Right ventricle myocardium inferior (tissue), 1 donor: ENCODE measurements at places on chromosomes 11 and 22.

DNA sequence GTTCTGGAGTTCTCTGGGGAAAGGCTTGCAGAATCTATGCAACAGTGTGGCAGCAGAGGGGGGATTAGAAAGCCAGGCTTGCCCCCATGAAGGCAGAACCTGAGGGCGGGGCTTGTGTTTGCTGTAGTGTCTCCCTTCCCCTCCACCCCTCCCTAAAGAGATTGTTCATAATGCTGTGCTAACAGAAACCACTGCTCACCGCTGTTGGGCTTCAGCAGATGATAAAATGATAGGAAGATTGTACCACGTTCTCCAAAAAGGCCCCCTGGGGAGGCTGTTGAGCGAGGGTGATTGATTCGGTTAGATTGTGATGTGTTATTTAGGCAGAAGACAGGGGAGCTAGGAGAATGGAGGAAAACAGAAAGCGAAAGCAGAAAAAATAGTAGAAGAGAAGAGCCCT is 215.2 kb upstream of the NCAM1 start:
- no peak for DNase-seq

GRCh38 chr11:9341638-9342178 is 27.3 kb upstream of the TMEM41B start:
- no peak for DNase-seq

DNA sequence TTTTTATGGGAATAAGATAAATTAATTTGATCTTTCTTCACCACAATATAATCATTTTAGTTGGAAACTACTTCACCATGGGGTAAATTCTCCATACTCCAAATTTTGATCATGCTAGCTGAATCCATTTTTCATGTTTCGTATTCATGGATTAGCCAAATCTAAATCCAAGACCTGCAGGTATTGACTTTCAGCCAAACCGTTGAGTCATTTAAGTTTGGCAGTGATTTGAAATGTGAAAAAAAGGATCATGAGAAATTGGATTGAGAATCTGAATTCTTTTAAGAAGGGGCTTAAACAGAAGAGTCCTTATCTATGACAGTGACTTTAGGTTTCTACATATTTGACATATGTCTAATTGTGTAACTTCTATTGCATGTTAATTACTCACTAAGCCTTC is 5.3 kb downstream of the GAS2 start:
- DNase-seq, result no peak

DNA sequence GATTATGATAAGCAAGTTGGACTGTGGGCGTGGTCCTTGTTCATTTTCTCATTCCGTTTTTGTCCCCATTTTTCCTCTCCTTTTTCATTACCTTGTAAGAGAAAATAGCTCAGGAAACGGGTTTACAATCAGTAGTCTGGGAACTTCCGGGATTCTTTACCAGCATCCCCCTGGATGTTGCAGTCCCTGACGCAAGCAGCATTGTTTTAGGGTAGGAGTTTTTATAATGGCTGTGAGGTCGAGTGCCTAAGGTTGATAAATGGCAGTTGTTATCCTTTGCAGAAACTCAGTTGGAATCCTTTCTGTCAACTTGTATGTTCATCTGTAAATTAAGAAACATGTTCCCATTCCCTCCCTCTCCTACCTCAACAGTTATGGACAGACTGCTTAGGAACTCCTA is 68.3 kb downstream of the ARHGEF12 start:
- no peak for DNase-seq

GRCh38 chr11:19350160-19350559 is 109.4 kb upstream of the E2F8 start:
- no peak for DNase-seq

DNA sequence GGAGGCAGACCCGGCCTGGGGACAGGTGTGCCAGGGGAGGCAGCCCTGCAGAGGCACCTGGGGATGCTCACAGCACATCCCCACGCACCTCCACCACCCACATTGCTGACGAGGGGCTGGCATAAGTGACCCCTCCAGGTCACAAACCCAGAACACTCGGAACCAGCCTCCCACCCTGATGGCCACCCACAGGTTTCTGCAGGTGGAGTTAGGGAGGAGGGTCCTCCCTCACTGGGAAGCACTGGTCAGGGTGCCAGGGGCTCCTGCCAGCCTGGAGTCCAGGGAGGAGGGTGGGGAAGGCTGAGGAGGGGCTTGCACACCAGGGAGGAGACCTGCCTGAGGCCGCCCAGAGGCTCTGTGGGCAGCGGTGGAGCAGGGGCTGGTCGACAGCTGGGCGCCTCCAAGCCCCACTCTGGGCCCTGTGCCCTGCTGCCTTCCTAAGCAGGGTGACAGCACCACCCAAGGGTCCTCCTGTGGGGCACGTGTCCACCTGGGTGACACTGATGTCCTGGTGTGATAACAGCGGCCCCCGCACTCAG is 51.0 kb upstream of the CARS1 start:
- DNase-seq, result peak; percentile 61

- DNase-seq, result no peak
Observed at GRCh38 chr11:10657308-10658271, 36.0 kb downstream of the IRAG1 start.

DNA sequence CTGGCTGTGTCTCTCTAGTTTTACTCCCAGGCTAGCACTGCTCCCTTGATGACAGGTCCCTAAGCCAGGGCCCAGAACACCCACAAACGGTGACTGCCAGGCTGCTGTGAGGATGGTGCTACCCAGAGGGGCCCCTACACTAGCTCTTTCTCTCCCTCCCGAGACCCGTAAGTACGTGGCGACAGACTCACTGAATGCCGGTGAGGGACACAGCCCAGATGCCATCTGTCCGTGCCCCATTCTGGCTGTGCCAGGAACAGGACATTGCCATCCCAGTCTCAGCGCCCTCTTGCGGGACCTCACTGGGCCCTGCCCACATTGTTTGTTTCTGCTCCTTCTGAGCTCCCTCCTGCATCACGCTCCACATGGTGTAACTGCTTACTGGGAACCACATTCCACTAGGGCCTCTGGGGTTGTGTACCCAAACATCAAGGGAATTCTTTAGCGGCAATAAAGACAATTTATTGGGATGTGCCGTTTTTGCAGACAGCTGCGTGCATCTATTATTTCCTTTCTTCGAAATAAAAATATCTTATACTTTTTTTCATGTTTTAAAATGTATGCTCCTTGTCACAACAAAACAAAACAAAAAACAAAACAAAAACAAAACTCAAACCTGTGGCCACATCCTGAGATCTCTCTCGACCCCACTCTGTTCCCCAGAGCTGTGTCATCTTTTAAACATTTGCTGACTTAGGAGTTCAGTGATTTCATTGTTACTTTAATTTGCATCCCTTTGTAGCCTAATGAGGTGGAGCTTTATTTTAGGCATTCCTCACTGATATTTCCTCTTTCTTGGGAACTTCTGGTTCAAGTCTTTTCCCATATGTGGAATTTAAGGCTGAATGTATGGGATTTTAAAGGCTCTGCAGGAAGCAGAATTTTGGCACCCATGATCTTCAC is 4.4 kb upstream of the TPCN2 start:
- DNase-seq, result peak; percentile 82

DNA sequence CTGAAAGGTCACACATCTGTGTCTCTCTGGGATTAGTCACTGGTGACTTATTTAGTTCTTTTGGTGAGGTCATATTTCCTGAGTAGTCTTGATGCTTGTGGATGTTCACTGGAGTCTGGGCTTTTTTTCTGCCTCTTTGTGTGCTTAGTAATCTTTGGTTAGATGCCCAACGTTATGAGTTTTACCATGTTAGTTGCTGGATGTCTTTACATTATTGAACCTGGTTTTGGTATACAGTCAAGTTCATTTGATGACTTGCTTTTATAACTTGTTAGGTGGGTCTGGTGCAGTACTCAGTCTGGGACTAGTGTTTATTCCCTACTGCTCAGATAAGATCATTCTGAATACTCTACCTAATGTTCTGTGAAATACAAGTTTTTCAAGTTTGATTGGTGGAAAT is 26.2 kb upstream of the SLC37A2 start:
- no peak for DNase-seq

- no peak for DNase-seq
Observed at GRCh38 chr11:8577791-8578581, 16.0 kb downstream of the STK33 start.

DNA sequence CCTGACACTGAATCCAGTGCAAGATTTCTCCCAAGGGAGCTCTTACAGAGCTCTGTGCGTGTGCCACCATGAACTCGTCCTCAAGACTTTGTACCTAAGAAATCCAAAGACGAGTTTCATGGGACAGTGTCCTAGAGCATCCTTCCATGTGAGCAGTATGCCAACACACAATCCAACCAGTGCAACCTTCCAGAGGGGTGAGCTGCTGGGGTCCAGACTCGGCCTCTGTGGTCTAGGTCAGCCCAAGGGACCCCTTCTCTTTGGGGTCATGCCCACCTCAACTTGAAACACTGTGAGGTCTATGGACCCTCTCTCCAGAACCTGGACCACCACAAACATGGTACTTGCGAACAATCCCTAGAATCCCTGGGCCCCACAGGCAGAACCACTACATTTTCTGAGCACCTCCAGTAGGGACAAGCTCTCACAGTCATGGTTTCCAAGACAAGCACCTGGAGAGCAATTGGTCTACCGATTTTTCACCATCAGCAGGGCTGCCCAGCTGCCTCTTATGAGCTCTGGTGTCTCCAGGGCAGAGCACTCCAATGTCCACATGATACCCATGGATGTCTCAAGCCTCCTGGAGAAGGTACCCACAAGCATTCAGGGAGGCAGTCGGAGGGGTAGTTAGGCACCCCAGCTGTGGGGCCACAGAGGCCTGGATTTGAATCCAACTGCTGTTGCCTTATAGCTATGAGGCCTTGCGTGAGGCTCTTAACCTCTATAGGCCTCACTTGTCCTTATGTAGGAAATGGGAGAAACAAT is 7.7 kb downstream of the CHST1 start:
- no peak for DNase-seq
